ENCODE measurements at places on chromosomes 7 and 10.

DNA sequence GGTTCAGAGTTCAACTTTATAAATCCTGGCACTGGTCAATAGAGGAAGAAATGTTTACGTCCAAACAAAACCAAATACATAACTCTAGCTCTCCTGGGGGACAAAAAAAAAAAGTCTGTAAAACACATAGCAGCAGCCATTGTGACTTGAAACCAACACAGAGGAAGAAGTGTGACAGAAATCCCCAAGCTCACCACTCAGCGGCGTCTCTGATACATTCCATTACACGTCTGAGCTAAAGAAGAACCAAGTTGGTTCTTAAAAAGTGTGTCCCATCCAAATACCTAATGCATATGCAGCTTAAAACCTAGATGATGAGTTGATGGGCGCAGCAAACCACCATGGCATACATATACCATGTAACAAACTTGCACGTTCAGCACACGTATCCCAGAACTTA is 58.3 kb upstream of the NANOS1 start:
- no peak for DNase-seq

- DNase-seq, result peak; percentile 44
Measured at GRCh38 chr10:43105102-43105955, 28.5 kb downstream of the RET start.

DNA sequence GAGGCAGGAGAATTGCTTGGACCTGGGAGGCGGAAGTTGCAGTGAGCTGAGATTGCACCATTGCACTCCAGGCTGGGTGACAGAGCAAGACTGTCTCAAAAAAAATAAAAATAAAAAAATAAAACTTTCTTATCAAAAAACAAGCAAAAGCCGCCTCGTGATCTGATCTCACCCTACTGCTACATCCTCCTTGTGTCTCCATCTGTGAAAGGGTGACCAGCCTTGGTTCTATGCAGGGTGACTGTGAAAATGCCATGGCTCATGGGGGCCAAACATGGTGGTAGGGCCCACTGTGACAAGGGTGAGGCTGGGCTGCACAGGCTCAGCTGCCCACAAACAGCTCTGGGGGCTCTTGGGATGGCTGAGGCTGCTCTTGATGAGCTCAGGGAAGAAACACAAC is 968 bp upstream of the OPN4 start:
- no peak for DNase-seq

DNA sequence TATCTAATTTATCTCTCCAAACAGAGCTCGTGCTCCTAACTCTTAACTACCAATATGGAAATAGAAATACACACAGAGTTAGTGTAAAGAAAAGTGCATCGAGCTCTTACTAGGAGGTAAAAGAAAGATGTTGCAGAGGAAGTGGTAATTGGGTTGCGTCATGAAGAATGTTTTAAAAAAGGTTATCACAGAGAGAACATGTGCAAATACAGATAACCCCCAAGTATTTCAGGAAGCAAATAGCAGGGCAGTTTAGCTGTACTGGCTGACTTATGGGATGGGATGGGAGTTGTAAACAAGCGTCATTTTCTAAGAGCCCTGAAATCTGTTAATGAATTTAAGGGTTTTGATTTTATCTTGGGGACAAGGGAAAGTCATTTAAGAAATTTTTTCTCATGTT is 153.9 kb downstream of the AGMO start:
- DNase-seq, result no peak

DNA sequence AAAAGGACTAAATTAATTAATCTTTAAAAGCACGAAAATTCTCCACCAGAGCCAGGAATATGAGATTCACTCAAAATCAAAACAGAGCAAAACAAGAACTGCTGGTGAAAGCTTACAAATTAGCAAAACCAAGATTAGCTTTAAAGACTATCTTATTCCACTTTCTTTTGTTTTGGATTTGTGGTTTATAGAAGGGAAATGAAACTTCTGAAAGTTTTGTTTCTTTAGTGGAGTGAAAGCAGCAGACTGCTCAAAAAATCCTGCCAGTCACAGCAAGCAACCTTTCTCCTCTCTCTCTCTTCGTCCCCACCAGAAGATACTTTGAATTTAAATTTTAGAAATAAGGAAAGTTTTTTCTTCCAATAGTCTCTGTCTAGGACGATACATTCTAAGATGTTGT is 7.8 kb downstream of the ACTA2 start:
- no peak for DNase-seq
